ENCODE measurements at places on chromosomes 4 and X.

GRCh38 chrX:20965270-20966044 is 408.8 kb upstream of the CNKSR2 start:
- no peak for DNase-seq

- no peak for DNase-seq
These were observed 5.1 kb upstream of the RBM41 start for GRCh38 chrX:107123750-107124149.

GRCh38 chr4:38223782-38224236 is 263.6 kb downstream of the PTTG2 start:
- DNase-seq, result no peak

GRCh38 chr4:119315036-119315435 is 6.9 kb downstream of the FABP2 start:
- DNase-seq, result no peak

GRCh38 chrX:111615227-111615626 is 65.7 kb upstream of the ALG13 start:
- no peak for DNase-seq

DNA sequence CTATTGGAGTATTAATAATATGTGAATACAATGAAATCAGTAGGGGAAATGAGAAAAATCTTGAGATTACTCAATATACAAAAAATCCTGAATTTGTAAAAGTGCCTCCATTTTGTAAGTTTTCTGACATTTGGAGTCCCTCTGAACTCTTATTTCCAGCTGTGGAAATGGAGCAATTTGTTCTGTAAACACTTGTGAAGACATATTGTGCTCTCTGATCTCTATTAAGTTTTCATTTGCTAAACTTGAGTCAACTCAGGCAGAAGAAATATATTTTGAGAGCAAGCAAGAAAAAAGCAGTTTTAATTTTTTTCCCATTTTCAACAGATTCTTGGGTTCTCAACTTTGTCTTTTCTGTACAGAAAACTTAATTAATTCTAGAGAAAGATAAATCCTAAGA is 51.4 kb upstream of the PCDH18 start:
- no peak for DNase-seq

- DNase-seq, result no peak
These were observed 928 bp downstream of the GYG2 start for GRCh38 chrX:2829469-2830246.

GRCh38 chr4:22648996-22649395 is 43.7 kb upstream of the GBA3 start:
- no peak for DNase-seq

GRCh38 chr4:138869165-138869564 is 146.4 kb upstream of the NOCT start:
- DNase-seq, result no peak

Data from NT2/D1 (cell line).